ENCODE measurements at places on chromosomes 12 and 14.

DNA sequence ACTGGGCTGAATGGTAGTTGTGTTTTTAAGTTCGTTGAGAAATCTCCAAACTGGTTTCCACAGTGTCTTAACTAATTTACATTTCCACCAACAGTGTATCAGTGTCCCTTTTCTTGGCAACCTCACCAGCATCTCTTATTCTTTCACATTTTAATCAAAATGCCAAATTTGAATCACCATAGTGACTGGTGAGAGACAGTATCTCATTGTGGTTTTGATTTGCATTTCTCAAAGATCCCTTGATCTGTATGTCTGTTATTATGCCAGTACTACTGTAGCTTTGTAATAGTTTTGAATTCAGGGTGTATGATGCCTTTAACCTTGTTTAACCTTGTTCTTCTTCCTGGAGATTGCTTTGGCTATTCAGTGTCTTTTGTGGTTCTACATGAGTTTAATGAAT lies 2.2 kb upstream of the EIF2S3B start:
- no peak for DNase-seq

DNA sequence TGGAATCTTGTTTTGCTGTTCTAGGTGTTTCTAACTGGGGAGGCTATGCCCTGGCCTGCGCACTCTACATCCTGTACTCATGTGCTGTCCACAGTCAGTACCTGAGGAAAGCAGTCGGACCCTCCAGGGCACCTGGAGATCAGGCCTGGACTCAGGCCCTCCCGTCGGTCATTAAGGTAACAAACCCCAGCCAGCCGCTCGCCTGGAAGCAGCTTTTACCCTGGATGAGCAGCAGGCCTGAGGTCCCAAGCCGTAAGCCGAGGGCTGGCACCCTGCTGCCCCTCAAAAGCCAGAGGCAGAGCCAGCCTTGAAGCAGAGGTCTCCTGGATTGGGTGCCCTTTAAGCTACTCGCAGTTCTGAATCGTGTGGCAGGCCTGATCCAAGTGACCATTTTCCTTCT lies 29.1 kb downstream of the GPR68 start:
- DNase-seq, result no peak

- DNase-seq, result peak; percentile 6
Measured at GRCh38 chr12:92987846-92988621, 58.9 kb upstream of the EEA1 start.

GRCh38 chr12:6053541-6053940 lies 70.9 kb downstream of the VWF start:
- no peak for DNase-seq

DNA sequence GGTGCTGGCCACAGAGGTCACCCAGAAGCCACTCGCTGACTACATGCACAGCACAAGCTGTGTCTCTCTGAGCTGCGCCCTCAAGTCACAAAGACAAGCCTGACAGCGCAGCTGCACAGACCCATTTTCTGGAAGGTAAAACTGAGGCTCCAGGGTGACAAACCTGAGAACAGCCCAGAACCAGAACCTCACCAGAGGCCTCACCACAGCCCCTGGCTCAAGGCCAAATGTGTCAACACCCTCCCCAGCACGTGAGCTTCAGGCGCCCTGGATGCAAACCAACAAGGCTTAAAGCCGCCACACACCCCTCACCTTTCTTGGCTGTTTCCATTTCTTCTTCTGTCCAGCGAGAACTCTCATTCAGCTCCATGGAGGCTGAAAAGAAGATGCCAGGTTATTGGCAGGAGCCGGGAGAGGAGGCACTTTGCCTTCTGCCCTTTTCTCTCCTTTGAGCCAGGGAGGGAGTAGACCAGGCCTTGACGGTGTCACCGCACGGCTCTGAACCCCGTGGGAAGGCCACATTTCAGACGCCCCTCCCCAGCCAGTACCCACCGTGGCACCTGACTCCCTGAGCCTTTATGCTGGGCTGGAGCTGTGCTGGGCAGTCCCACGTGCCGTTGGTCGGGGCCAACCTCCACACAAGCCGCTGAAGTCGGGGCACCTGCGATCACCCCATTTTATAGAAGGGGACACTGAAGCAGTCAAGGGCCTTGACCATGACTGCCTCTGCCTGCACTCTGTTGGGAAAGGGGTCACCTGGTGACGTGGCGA lies 103.1 kb downstream of the RFLNA start:
- no peak for DNase-seq

GRCh38 chr12:6612247-6612646 lies 5.1 kb upstream of the CHD4 start:
- no peak for DNase-seq

GRCh38 chr12:131163189-131163738 lies 209.6 kb downstream of the ADGRD1 start:
- DNase-seq, result no peak

GRCh38 chr14:39877577-39878190 lies 445.5 kb upstream of the FBXO33 start:
- DNase-seq, result no peak

- DNase-seq, result no peak
Measured at GRCh38 chr12:68749443-68749842, 3.5 kb downstream of the SLC35E3 start.

- no peak for DNase-seq
Measured at GRCh38 chr14:104885031-104885972, 20.2 kb downstream of the CEP170B start.

DNA sequence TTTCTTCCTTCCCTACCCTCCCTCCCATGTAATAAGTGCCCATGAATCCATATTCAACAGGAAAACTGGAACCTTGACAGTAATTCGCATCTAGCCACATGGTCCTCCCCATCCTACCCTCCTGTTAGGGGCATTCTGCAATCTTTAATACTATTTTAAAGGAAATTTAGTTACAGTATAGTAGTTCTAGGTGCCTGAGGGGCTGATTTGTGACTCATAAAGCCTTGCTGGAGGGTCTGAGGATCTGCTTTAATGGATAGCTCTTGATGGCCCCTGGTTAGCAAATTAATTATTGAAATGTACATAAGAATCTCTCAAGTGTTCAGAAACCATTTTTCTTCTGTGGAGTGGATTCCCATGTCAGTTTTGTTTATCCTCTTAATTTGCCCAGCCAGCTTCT lies 54.1 kb downstream of the ESRRB start:
- no peak for DNase-seq

GRCh38 chr12:69497308-69498026 lies 27.3 kb downstream of the FRS2 start:
- DNase-seq, result no peak

GRCh38 chr12:8501720-8502119 lies 11.6 kb upstream of the CLEC4D start:
- DNase-seq, result no peak

DNA sequence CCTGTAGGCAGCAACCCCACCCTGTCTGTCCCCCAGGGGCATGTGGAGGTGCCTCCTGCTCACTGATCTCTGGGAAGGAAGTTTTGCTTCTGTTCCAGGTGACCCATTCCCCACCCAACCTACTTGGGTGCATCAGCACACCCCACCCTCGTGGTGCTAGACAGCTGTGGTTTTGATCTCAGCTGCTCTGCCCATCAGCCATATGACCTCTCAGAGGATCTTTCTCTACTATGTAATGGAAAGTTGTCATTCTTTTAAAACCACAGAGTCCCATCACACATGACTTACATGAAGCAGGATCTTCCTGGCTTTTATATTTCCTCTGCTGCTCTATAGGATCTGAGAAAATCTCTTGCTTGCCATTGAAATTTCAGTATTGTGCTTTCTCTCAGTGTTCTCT lies 13.5 kb upstream of the KRT82 start:
- no peak for DNase-seq

DNA sequence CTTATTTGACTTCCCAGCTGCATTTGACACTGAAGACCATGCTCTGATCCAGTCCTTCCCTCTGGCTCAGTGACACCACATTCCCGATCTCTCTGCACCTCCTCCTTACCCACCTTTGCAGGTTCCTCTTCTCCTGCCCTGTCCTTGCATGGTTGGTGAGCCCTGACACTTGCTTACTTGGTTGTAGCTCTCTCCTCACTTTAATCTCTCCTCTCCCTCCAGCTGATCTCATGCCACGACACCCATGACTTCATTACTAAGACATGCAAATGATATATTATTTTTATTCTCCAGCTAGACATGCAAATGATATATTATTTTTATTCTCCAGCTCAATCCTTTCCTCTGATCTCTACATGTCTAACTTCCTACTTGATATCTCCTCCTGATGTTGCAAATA lies at the start of gene SERPINA9:
Gene SERPINA9, minus strand, starts transcription at position 175 of the 400 bp plus-strand sequence. CDS start 6,357 bp downstream, outside the sequence.
- DNase-seq, result no peak

Data from activated naive CD4-positive, alpha-beta T cell treated with Interleukin-2 at 50 U/mL for 16 hours (primary cell).